ENCODE measurements at places on chromosomes 12 and 14. TPM values are rescaled to one million over a fixed set of nuclear protein-coding genes. Genes with fewer than 3 reads are reported as not detected.

MLH3 gene
- 10.1 TPM for polyA plus RNA-seq

IGF1 gene
- polyA plus RNA-seq, result 5.0 TPM

VRK1 gene
- polyA plus RNA-seq, result 6.4 TPM

KLRC1 gene
- polyA plus RNA-seq, result 1.3 TPM

TOMM20L gene
- polyA plus RNA-seq, result not detected

KRT7 gene
- polyA plus RNA-seq, result 1,415 TPM

GALNT16 gene
- polyA plus RNA-seq, result 1.3 TPM

TMEM63C gene
- polyA plus RNA-seq, result 0.41 TPM

KRT2 gene
- polyA plus RNA-seq, result 0.03 TPM

JAG2 gene
- polyA plus RNA-seq, result 14.1 TPM

IRAK4 gene
- polyA plus RNA-seq, result 17.1 TPM

PLD4 gene
- polyA plus RNA-seq, result 0.71 TPM

TMEM30B gene
- polyA plus RNA-seq, result 14.4 TPM

FAM222A gene
- 0.81 TPM for polyA plus RNA-seq

AMHR2 gene
- 0.22 TPM for polyA plus RNA-seq

COX8C gene
- polyA plus RNA-seq, result not detected

DNAI7 gene
- 2.0 TPM for polyA plus RNA-seq

PARP2 gene
- polyA plus RNA-seq, result 15.5 TPM

LRIG3 gene
- 10.0 TPM for polyA plus RNA-seq

ACRBP gene
- polyA plus RNA-seq, result 0.93 TPM

KLRK1 gene
- polyA plus RNA-seq, result 5.7 TPM

TTC7B gene
- 11.0 TPM for polyA plus RNA-seq

RDH16 gene
- polyA plus RNA-seq, result 0.45 TPM

MYF6 gene
- not detected for polyA plus RNA-seq

LRRC10 gene
- polyA plus RNA-seq, result not detected

MRPL42 gene
- 35.6 TPM for polyA plus RNA-seq

ALDH1L2 gene
- 3.0 TPM for polyA plus RNA-seq

SMOC1 gene
- polyA plus RNA-seq, result 0.57 TPM

SLC38A2 gene
- polyA plus RNA-seq, result 75.0 TPM

POC1B gene
- 9.3 TPM for polyA plus RNA-seq

PTCSC3 gene
- 0.60 TPM for polyA plus RNA-seq

AQP2 gene
- not detected for polyA plus RNA-seq

LALBA gene
- polyA plus RNA-seq, result not detected
